ENCODE measurements at places on chromosomes 5 and 9.

- no peak for DNase-seq
Observed at GRCh38 chr5:6354848-6355247, 23.5 kb downstream of the MED10 start.

- DNase-seq: no peak
Observed at GRCh38 chr9:5568868-5569267, 58.5 kb downstream of the PDCD1LG2 start.

- DNase-seq: no peak
Observed at GRCh38 chr9:77582525-77582924, 65.6 kb downstream of the GNA14 start.

GRCh38 chr5:91345461-91345860 is 37.7 kb downstream of the ARRDC3 start:
- no peak for DNase-seq

All from T-cell (primary cell).